ENCODE measurements at places on chromosomes 2 and 18.

DNA sequence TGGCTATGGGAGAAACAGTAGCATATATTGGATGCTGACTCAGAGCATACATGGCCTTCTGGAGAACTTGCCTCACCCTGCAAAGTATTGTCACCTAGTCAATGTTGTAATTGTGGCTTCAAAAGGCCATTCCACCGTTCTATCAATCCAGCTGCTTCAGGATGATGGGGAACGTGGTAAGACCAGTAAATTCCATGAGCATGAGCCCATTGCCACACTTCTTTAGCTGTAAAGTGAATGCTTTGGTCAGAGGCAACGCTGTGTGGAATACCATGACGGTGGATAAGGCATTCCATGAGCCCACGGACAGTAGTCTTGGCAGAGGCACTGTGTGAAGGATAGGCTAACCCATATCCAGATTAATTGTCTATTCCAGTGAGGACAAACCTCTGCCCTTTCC is 1300.1 kb upstream of the ACVR2A start:
- no peak for DNase-seq

DNA sequence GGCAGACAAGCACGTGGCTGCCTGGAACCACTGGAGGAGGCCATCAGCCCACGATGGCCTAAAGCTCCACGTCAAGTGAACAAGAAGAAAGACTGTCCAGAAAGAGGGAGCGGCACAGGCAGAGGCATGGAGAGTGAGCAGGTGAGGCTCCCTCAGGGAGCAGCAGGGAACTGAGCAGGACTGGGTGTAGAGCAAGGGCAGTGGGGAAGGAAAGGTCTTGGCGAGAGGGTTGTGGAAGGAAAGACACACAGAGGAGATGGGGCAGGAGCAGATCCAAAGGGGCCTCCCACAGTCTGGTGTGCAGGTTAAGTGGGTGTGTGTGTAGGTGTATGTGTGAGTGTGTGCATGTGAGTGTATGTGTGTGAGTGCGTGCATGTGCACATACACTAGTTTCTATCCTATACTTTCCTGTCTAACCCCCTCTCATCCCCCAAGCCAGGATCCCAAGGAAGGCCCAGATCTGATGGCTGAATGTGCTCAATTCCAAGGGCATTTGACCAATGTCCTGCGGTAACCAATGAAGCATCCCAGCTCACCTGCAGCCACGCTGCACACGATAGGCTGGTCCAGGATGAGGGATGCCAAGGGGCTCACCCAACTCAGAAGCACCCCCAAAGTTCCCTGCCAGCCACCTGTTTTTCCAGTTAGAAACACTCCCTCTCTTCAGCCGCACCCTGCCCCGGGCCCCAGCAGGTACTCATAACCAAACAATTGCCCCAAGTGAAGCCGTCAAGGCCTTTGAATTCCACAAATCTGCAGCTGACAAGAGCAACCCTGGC is 262.5 kb upstream of the RAB6C start:
- DNase-seq, result no peak

DNA sequence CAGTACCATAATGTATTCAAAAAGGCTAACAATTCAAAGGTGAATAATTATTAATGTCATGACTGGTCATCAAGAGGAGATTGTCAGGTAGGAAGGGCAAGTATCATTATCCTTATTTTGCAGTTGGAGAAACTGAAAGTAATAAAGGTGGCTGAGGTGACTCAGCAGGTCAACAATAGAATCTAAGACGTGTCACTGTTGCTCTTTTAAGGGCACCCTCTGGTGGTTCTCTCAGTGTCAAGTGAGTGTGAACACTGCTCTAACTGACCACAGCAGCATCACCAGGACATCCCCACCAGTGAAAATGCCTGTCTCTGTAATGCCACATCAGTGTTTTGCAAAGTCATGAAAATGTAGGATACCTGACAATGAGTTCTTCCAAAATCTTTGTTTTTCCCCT is 69.7 kb downstream of the DCC start:
- DNase-seq, result no peak

GRCh38 chr18:41789001-41789400 is 166.0 kb upstream of the PIK3C3 start:
- peak; percentile 17 for DNase-seq

DNA sequence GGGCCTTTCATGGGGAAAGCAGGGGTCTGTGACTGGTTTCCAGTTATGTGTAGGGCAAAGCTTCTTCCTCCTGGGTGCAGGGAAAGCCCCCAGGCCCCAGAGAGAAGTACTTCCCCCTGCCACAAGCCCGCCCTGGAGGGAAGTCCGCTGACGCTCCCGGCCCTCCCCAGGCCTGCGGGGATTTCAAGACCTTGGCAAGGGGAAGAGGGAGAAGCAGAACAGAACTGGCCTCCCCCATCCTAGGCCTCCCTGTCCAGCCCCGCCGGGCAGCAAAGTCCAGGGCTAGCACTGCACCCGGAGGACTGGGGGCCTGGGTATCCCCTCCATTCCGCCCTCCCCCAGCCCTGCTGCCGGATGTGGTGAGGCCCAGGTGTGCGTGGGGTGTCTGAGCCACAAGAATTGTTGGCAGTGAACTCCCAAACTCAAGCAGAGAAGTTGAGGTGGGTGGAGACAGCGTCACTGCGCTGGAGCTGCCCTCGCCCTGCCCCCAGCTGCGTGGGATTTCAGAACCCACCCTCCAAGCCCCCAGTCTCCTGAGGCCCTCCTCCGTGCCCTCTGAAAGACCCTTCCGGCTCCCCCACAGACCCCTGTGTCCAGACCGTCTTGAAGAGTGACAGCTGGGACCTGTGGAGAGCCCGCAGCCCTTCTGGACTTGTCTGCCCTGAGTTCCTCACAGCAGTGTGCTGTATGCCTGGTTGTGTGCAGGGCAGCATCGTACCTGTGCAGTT is 1.1 kb upstream of the DUSP2 start:
- no peak for DNase-seq

GRCh38 chr2:208306291-208306690 is 40.2 kb downstream of the PIKFYVE start:
- peak; percentile 20 for DNase-seq

DNA sequence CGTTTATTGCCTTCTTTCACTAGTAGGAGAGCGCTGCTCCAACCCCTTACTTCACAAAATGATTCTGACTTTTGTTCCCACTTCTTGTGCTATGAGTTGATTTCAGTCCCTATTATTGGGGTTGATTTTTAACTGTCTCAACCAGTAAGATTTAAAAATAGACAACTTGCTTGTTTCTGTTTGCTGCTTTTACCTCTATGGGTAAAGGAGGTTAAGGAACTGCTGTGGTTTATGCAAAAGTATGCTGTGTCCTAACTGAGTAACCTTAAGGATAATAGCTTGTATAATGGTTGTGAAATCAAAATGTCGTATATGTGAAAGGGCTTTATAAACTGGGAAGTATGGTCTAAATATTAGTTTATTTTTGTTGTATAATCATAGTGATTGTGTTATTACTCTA is 22.6 kb downstream of the ALMS1 start:
- DNase-seq, result no peak

GRCh38 chr2:99939135-99939534 is 203.3 kb downstream of the AFF3 start:
- no peak for DNase-seq

DNA sequence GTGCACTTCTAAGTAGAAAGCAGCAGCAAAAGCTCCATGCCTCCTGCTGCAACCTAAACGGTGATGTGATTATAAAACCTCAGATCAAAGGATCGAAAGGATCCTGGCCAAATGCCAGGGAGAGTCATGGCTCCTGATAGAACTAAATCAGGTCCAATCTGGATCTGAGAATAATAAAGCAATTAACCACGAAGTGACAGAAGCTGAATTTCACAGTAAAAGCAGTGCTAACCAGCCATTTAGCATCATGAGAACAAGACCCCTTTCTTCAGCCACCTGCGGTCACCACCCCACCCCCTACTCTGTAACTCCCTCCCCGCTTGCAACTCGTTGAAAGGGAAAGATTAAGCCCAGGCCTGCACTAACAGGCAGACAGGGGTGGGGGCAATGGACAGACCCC is 748.7 kb downstream of the BCL11A start:
- DNase-seq, result no peak

DNA sequence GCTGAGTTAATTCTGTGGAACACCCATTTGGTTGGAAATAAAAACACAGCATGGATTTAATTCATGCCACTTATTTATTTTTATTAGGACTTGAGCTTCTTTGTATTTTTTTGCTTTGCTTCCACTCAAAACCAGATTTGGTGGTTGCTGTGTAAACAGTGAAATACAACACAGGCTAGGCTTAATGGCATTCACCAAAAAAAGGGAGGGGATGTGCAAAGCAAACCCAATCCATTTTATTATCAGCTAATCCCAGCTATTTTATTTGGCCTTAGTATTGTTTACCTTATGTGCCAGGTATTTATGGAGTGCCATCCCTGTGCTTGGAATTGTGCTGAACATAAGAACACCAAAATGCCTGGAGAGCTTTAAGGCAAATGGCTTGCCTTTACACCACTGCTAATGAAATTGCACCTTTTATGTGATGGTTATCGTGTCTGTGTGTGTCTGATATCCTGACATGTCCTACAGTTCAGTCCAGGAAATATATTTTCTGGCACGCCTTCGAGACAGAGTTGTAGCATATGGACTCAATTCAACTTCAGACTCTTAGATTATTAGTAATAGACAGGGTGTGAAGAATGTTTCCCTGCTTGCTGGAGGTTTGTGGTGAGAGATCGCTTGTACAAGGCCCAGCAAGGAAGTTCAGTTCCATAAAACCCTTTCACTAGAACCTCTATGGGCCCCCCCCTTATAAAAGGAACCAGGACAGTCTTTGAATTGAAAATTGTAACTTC is 99.6 kb downstream of the PRPF40A start:
- no peak for DNase-seq

DNA sequence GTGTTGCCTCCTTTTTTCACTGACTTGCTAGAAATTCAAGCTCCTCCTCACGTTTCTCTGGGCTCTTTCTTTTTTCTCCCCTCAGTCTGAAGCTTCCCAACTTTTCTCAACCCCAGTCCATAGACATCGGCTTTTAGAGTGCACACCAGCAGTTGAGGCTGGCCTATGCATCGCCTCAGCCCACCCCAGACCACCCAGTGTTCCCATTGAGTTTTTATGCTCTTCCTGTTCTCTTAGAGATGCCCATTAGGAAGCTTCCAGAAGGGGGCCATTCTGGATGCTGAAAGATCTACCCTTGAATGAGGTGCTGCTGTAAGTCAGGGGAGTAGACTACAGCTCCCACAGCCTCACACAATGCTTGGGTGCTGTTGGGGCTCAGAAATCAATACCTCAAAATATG is 12.0 kb upstream of the GYPC start:
- DNase-seq, result no peak

DNA sequence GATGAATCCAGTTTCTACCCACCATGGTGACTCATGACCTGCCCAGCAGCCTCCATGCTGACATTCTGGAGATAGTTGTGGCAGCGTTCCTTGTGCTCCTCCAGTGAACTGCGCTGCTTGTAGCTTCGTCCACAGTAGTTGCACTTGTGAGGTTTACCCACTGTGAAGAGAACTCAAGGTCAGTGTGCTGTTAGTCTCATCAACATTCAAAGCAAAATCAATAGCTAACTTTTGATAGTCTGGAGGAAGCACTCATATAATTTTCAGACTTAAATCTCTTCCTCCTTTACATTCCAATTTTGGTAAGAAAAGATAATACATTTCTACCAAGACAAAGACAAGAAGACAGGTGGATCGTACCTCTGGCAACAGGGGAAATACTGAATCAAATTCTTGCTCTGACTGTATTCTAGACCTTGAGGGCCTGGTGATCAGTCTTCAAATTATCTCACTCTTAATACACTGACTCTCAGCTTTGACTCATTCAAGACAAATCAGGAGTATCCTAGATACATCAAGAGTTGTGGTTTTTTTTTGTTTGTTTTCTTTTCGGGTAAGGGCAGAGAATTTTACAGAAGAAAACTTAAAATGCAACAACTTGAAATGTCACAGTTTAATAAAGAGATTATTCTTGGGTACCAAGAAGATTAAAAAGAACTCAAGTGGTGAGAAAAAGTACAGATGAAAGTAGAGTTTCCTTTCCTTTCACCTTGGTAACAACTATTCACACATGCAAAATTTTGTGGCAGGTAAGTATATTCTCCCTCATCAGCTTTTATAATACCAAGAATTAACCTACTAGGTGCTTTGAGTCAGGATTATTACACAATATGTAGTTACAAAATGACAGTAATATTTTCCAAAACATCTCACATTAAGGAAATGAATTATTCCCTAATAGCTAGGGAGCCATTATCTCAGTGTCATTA is 129.2 kb downstream of the IKZF2 start:
- peak; percentile 86 for DNase-seq
